ENCODE measurements at places on chromosomes 13 and 19.
A peak's percentile ranks its signal among the peaks of the same experiment; 100 is the strongest.

DNA sequence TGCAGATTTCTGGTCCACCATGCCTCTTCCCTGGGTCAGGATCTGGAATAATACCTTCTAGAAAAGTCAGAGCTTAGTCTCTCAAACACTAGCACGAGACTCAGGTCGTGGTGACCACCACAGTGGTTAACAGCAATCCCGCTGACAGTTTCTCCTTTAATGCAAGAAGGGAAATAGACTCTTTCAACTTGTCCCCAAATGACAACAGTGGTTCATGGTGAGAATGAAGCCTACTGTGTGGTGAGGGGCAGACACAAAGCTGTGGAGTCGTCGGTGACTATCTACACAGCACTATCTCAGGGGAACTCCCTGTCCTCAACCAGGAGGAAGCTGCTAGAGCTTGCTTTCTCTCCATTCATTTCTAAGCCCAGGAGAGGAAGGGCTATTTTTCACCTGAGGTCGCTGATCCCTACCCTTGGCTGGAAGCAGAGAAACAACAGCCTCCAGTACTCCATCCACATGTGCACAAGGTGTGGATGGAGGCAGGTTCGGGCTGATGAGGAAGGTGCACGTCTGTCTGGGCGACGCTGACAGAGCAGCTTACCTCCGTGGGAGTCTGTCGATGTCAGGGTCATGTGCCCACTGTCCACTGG, 72.4 kb downstream of the STK24 start:
- DNase-seq, result no peak

DNA sequence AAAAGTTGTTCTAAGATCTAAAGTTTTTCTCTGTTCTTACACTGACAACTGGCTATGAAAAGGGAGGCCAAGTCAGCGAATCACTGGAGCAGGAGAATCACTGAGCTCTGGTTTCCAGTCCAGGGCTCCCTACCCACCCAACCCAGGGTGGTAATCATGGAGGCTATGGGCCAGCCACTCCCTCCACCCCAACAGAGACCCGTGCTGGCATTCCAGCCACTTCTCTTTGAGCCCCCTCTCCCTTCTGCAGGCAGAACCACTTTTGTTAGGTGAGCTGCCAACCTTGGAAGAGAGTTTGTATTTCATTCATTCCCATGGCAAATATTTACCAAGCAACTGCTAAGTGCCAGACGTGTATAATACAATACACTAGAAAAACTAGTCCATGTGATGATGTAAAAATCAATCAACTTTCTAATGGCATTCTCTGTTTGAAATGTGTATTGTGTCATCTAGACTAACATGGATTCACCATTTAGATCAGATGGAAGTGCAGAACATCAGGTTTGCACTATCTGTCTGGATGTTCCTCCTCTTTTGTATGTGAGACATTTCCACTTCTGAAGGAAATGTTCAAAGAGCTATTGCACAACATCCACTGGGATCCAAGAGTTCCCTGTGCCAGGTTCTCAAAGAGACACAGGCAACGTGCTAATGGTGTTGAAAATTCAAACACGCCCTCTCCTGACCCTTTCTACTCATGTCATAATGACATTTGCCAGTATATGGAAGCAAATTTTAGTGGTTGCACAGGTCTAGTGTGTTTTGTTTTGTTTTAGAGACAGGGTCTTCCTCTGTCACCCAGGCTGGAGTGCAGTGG, 5.3 kb downstream of the MLNR start:
- peak; percentile 40 for DNase-seq

DNA sequence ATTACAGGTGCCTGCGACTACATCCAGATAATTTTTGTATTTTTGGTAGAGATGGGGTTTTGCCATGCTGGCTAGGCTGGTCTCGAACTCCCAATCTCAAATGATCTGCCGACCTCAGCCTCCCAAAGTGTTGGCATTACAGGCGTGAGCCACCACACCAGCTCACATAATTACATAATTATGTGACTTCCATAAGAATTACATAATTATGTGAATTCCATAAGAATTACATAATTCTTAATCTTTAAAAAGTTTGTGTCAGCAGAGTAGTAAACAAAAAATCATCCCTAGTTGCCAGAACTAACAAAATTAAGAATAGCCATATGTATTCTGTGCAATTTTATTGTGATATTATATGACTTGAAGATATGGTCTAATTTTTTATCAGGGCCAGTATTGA, 25.6 kb downstream of the IFT88 start:
- DNase-seq, result no peak

DNA sequence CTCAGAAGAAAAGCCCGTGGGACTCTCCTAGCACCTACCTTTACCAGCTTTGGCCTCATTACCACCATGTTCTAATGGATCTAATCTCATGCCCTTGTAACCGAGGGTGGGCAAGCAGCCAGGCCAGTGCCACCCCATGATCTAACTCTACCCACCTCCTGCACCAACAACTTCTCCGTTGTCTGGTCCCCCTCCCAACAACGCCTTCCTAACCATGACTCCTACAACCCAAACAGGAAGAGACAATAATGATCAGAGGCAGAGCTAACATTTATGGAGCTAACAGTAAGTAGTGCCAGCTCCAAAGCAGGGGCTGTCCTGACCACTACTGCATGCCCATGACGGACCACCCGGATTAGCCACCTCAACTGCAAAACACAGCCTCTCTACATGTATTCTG, 3.5 kb downstream of the USP12 start:
- no peak for DNase-seq

DNA sequence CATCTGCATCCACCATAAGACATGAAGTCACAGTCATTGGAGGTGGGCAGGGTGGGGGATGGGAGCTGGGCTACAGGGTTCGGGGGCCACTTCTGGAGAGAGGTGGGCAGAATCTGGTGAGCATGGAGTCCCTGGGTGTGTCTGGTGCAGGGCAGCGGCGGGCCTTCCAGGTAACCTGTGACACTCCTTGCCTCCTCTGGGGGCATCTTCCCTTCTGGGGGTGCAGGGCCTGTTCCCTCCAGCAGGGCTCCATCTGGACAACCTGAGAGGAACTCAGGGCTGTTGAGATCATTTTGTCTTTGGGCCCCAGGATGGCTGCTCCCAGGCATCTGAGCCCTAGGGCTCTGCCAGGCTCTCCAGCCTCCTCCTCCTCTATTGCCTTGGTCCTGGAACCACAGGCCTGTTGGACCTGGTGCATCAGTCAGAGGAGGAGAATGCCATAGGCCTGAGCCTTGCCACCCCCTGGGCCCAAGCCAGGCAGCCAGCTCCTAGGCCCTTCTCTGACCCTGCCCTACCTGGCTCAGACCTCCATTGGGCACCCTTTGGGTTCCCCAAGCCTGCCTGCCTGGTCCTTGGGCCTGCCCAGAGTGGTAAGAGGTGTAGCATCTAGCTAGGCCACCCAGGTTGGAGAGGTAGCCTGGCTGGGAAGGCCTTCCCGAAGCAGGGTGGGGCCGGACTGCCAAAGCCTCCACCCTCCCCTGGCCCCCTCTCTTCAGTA, 13.4 kb downstream of the LYL1 start:
- DNase-seq, result no peak

DNA sequence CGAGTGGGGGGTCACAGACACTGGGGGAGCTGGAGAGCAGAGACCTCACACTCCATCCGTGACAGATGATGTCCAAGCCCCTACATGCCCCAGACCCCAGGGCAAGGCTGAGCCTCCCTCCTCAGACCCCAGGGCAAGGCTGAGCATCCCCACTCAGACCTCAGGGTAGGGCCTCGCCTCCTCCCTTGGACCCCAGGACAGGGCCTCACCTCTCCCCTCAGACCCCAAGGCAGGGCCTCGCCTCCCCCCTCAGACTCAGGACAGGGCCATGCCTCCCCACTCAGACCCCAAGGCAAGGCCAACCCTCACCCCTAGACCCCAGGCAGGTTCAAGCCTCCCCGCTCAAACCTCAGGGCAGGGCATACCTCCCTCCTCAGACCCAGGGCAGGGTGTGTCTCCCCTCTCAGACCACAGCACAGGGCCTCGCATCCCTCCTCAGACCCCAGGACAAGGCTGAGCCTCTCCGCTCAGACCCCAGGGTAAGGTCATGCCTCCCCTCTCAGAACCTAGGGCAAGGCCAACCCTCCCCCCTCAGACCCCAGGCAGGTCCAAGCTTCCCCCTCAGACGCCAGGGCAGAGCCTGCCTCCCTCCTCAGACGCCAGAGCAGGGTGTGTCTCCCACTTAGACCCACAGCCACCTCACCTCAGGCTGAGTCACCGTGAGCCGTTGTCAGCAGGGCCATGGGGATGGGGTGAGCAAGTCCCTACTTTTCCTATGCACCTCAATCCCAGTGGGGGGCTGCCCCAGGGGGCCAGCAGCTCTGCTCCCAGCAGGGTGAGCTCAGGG, 1.7 kb upstream of the S1PR4 start:
- no peak for DNase-seq

- no peak for DNase-seq
Observed at GRCh38 chr13:56586976-56587375, 553.7 kb upstream of the PRR20A start.

- DNase-seq, result no peak
Observed at GRCh38 chr19:41323430-41324125, 13.6 kb downstream of the CCDC97 start.

GRCh38 chr19:12995596-12996405, 526 bp downstream of the NFIX start:
- DNase-seq, result no peak

- no peak for DNase-seq
Observed at GRCh38 chr13:112704308-112705145, 14.7 kb downstream of the ATP11A start.

DNA sequence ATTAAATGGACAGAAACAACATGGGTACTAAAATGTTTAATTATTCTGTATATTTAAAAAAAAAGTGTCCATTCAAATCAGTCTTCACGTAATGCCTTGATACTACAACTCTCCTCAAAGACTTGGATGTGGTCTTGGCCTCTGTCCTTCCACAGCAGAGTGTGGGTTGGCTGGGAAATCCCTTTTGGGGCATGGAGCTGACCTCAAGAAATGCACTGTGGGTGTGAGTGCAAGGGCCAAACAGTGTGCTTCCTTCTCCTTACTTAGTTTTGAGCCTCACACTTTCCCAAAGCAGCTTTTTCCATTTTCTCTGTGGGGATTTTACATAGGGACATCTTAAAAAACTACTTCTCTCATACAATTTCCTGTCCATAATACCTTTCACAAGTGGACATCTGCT, 607.4 kb downstream of the EFNB2 start:
- no peak for DNase-seq

GRCh38 chr13:25372284-25373081, 709 bp downstream of the ATP8A2 start:
- DNase-seq, result peak; percentile 70

- no peak for DNase-seq
Observed at GRCh38 chr19:29636553-29637360, 28.5 kb upstream of the PLEKHF1 start.

GRCh38 chr13:78978381-78978998, 319.5 kb upstream of the OBI1 start:
- peak; percentile 85 for DNase-seq

- DNase-seq, result no peak
Observed at GRCh38 chr13:92775658-92776057, 450.9 kb upstream of the GPC6 start.

GRCh38 chr13:79492313-79492798, 11.4 kb downstream of the NDFIP2 start:
- DNase-seq, result no peak

- DNase-seq, result no peak
Observed at GRCh38 chr13:87207280-87208003, 463.7 kb upstream of the SLITRK5 start.

- no peak for DNase-seq
Observed at GRCh38 chr13:40460116-40460515, 206.3 kb downstream of the FOXO1 start.

DNA sequence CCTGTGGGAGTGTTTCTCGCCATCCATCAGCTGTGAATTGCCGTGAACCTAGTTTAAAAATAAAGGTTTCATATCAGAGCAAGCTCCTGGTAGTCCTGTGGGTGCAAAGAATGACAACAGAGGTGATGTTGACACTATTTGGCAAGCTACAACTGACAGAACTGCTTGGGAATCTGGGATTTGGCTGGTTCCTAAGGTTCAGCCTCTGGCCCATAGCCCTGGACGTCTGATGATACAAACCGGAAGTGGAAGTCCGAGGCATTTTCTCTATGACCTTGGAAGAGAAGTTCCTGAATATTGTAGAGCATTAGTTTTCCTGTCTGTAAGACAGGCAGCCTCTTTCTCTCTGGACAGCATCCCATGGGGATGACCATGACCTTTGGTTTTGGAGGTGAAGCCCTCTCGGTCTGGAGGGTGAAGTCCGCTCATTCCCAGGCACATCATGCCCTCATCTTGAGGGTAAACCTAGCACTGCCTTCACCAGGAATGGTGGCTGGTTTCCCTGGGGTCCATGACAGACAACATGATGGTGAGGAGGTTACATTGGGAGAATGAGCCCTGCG, 29.1 kb downstream of the GATAD2A start:
- DNase-seq, result no peak

DNA sequence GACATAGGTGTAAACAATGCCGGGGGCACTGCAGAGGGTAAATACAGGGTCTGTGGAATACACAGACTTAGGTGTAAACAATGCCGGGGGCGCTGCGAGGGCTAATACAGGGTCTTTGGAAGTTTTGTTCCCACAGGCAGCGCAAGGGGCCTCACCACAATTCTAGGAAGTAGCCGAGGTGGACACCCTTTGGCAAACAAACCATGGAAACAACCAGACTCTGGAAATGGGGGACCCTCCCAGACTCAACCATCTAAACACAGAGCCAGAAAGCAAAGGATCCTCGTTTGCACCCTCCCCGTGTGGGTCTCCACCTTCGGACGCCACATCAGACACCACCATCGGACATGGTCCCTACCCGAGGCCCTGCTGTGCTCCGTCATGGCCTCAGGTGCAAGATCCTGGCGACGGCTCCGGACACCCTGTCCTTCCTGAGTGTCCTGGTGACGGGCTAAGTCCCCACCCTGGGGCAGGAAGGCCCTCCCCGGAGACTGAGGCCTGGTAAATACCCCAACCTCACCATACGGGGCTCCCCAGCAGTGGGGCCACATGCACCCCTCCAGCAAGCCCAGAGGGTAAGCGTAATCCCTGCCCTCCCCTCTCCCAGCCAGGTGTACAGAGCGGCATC, 16.7 kb upstream of the PLPP2 start:
- DNase-seq, result no peak

GRCh38 chr13:44951184-44951583, 38.1 kb downstream of the NUFIP1 start:
- no peak for DNase-seq

- DNase-seq, result no peak
Observed at GRCh38 chr19:44745341-44745831, 3.1 kb upstream of the BCL3 start.

- DNase-seq, result no peak
Observed at GRCh38 chr13:45216193-45216592, 15.3 kb upstream of the KCTD4 start.

- no peak for DNase-seq
Observed at GRCh38 chr13:50631041-50631440, 212.5 kb downstream of the DLEU7 start.

GRCh38 chr13:44024846-44025195, 145.1 kb downstream of the LACC1 start:
- DNase-seq, result no peak

DNA sequence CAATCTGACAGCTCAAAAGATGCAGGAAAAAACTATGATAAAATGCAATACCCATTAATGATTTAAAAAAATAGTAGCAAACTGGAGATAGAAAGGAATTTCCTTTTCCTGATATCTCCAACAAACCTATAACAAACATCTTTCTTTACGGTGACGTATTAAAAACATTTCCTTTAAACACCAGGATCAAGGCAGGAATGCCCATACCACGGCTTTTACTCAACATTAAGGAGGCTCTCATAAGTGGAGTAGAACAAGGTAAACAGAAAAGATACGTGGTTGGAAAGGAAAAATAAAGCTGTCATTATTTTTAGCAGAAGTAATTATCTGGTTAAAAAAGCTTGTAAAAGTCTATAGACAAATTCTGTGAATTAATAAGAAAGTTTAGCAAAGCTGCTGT, 61.1 kb downstream of the MIPEP start:
- no peak for DNase-seq

GRCh38 chr13:59330764-59331163, 833.0 kb downstream of the DIAPH3 start:
- DNase-seq, result no peak
